ENCODE measurements at places on chromosomes 2 and 18. TPM values are rescaled to one million over a fixed set of nuclear protein-coding genes. Genes with fewer than 3 reads are reported as not detected.

The GKN1 gene
- not detected for total RNA-seq

The BARD1 gene
- 22.2 TPM for total RNA-seq

The GMCL1 gene
- 13.2 TPM for total RNA-seq

The ALLC gene
- total RNA-seq: not detected

The KCNG3 gene
- total RNA-seq: 4.3 TPM
